SK-N-MC (cell line): ENCODE measurements at places on chromosomes 12 and 14.

DNA sequence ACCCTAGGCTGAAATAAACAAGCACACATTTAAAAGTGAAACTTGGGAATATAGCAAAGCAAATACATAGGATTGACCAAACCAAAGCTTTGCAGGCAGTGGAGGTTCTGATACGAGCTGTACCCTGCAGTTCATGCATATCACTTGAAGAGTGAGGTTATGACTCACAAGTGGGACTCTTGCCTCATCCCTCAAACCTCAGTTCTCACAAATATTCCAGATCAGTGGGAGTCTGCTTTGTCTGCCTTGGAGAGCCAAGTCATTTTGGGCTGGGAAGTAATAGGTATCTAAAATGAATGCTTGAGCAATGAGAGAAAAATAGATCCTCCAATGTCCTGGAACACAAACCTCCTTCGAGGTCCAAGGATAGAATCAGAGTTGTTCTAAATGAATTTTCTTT, 116.4 kb downstream of the LRIG3 start:
- DNase-seq = no peak

- DNase-seq = no peak
These were observed 29.7 kb downstream of the LGR5 start for GRCh38 chr12:71469258-71469750.

GRCh38 chr12:115207216-115207915, 523.4 kb upstream of the TBX3 start:
- no peak for DNase-seq

- no peak for DNase-seq
These were observed 602.8 kb downstream of the ALG10 start for GRCh38 chr12:34625116-34625515.
